ENCODE measurements at places on chromosomes 7 and 10. TPM values are rescaled to one million over a fixed set of nuclear protein-coding genes. Genes with fewer than 3 reads are reported as not detected.

DNA sequence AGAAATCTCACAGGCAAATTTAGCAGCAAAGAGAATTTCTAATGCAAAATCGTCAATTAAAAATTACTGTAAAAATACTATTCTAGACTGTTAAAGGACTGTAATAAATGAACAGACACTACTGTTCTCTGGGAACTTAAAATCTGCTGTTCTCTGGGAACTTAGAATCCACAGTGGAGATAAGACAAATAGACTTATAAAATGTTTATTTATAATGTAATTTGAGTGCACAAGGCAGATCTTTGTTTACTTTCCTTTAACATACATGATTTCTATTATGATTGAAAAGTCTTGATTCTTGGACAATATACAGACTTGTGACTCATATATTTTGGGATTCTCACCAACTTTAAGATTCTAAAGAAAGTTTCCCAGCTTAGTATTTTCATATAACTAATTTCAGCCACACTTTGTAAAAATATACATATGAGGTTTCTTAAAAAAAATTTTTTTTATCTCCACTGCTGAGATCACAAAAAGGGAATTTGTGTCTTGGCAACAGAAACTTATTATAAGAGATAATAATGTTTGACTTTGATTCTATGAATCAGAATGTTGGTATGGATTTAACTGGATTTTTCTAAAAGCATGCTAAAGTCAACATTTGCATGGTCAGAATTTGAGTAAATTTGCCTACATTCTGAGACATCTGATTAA is 166.3 kb upstream of the RHOBTB1 start:
- no peak for DNase-seq

GRCh38 chr7:139915864-139916716 is 87.0 kb downstream of the TBXAS1 start:
- no peak for DNase-seq

GRCh38 chr10:7856678-7857077 is 38.4 kb downstream of the TAF3 start:
- DNase-seq = no peak

The SORCS1 gene
- total RNA-seq = 0.56 TPM

The DLX6 gene
- total RNA-seq = not detected

Data from endothelial cell (in vitro differentiated cells).